ENCODE measurements at places on chromosomes 6 and 20.

DNA sequence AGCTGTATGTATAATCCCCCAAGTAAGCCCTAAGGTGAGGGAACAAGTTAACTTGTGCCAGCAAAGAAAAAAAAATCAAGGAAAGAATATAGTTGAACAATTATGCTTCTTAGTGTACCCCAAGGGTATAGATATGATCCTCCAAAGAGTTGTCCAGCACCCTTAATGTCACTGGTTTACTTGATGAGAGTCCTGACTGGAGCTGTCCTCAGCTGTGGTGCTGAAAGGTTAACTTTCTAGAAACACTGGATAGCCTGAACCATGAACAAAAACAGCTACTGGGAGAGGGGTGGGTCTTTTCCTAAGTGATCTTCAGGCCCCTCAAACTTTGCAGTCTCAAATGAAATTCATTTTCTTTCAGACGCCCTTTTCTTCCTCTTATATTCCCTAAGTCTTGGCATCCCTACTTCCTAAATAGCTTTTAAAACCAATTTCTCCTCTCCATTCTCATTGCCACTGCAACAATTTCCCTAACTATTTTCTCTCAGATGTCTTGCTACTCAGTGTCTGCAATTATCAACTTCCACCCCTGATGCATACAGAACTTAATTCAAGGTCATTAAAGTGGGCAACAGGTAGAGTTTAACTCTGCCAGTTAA is 83.5 kb upstream of the PROKR2 start:
- DNase-seq = no peak

DNA sequence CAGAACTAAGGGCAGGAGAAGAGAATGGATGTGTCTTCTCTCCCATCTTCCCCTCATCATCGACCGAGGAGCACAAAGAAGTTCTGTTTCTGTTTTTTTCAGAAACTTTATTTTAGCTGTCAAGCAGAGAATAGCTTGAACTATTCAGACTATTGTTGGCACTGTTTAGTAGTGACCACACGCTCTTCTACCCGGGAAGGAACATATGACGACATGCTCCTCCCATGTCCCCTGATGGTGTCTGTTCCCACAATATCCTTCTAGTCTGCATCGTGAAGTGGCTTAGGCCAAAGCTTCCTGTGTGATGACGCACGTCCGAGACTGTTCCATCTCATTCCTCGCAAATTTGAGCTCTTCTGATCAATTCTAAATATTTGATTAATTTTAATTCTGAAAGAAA is 27.2 kb upstream of the KIF25 start:
- DNase-seq = no peak

DNA sequence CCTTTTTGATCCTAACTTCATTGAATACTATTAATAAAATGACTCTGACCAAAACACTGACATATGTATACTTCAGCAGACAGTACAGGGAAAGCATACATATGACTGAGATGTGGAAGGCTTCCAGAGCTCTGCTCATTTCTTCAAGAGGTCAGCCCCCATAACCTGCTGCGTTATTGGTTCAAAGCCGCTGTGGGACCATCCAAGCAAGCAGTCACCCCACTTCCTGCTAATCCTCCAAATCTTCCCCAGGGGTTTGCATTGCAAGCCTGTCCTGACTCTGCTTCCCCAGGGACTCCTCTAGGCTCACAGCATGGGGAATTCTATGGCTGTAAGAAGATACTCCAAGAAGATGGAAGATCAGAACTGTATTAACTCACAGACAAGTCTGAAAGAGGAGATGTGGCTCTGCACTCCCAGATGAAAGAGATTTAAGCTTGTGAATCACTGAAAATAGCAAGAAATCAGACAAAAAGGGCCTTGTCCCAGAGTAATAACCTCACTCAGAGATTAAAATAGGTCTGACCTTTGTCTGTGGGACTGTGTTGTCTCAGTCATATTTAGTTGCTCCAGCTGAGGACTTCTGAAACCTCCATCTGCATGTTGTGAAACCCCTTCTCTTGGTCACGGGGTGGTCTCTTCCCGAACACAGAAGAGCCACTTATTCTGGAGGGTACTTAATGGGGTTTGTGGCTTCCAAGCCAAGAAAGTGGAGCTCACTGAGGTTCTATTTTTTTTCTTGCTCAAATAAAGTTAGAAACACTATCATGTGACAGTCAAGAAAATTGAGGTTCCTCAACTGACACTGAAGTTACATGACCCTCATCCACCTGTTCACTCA is 101.5 kb upstream of the MARCKS start:
- peak; percentile 71 for DNase-seq

DNA sequence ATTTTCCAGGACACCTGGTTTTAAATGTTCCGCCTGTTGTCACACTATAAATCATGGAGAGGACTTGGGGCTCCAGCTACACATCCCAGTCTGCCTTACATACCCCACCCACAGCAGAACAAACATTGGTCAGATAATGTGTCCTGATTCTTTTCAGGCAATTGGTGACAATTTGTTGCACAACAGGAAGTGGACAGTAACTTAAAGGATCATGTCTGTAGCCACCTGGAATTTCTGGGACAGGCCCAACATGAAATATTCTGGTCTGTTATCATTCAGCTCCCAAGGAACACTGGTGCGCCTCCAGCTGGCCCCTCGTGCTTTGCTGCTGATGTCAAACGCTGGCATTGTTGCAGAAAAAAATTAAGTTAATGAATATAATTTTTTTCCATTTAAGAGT is 117.2 kb downstream of the SOBP start:
- DNase-seq = no peak

DNA sequence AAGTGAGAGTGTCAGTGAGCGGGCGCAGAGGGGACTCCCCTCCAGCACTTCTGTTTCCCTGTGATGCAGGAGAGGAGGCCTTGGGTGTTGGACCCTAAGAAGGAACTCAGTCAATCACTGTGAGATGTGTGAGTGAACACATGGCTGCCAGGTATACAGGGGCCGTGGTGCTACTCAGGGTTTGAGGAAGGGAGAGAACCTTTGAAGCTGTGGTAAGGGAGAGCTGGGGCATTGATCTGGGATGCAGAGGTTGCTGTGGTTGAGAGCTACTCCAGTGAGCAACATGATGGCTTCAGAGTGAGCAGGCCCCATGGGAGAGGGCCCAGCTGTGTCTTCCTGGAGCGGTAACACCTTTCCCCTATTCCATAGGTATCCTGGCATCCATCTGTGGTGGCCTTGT is 99.2 kb downstream of the SLC22A3 start:
- no peak for DNase-seq

DNA sequence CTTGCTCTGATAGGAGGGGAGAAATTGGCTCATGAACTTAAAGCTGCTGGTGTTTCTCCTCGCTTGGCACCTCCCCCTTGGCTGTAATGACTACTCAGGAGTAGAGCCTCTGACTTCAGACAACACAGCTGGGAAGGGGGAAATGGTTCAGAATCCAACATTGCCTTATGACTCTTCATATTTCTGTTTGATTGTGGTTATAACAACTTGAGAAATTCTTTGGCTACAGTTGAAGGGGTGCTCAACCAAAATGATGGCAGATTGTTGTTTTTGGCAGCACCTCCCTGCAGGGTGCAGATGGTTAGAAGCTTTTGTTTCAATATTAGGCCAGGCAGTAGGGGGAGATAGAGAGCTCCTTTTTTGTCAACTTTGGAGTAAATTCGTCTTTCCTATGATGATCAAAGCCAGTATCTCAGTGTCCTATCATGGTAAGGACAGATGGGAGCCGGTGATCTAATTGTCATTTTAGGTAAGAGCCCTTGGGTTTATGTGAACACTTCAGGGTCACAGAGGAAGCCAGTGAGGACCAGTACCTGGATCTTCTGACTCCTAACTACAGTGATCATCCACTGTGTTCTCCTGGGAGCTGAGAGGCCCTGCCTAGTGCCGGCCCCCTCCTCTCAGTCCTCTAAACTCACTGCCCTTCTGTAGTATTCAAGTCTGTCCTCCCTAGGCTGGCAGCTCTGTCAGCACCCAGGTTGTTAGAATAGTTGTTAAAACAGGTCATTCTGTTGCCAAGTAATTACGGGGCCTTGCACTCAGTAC is 39.9 kb downstream of the RPRD1B start:
- DNase-seq = peak; percentile 34

- no peak for DNase-seq
These were observed 46.8 kb downstream of the C6orf15 start for GRCh38 chr6:31065556-31065955.
